ENCODE measurements at places on chromosomes 7 and 10.

- no peak for DNase-seq
Measured at GRCh38 chr7:25759748-25760147, 392.2 kb upstream of the NFE2L3 start.

GRCh38 chr7:77651575-77652162 is 44.6 kb upstream of the RSBN1L start:
- no peak for DNase-seq

- no peak for DNase-seq
Measured at GRCh38 chr10:101833466-101833865, 10.1 kb downstream of the KCNIP2 start.

- DNase-seq, result peak; percentile 23
Measured at GRCh38 chr7:73342645-73343044, 14.7 kb downstream of the FKBP6 start.

- no peak for DNase-seq
Measured at GRCh38 chr10:19054289-19054835, 5.8 kb downstream of the MALRD1 start.

- no peak for DNase-seq
Measured at GRCh38 chr7:4277936-4278335, 404.2 kb upstream of the FOXK1 start.

DNA sequence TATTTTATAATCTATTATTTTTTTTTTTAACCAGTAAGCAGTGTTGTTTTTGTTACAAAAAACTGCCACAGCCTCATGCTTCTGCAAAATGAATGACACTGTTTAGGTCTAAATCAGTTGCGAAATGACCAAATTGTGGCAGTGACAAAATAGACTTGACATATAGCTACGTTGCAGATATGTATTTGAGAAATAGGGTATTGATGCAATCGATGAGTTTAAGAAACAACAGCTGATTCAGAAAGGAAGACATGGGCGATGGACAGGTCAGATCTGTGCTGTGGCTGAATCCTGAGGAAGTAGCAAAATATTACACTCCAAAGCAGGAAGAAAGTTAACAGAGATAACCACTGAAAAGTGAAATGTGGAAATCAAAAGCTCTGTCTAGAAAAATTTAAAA is 89.0 kb upstream of the STEAP4 start:
- no peak for DNase-seq

GRCh38 chr10:93796167-93796566 is 38.4 kb downstream of the LGI1 start:
- no peak for DNase-seq

DNA sequence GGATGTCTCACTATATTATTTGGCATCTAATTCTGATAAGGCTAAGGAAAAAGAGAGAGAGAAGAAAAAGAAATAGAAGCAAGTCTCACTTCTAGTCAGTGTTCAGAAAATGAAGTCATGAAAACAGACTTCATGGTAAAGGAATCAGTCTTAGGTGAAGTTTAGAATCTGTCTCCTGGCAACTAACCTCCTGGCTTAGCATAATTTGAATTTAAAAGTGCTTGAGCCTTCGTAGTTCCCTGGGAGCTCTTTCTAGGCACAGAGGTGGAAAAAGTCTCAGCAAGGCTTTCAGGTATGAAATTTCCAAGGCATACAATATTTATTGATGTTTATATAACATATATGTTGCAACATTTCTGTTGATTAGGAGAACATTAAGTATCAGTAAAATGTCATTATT is 10.4 kb downstream of the CHRM2 start:
- DNase-seq, result no peak

DNA sequence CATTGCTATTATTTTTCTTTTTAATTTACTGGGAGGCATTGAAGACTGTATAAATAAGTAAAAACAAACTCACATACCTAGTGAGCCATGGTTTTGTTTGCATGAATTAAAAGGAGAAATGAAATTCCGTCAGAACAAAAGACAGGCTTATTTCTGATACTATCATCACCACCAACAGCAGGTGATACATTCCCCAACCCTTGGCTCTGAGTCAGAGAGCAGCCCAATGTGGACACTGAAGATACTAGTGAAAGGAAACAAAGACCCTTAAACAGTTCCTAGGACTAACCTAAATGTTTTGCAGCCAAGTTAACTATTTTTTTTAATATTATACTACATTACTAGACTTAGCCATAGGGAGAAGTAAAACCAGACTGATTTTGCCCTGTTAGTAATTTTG is 31.6 kb downstream of the CHRM2 start:
- no peak for DNase-seq

- no peak for DNase-seq
Measured at GRCh38 chr7:94380264-94380663, 14.4 kb upstream of the COL1A2 start.

- DNase-seq, result no peak
Measured at GRCh38 chr7:5282543-5283316, at the start of gene SLC29A4. Gene SLC29A4 (plus strand): TSS chr7:5282943. CDS start chr7:5287817, 4,874 bp downstream.

GRCh38 chr10:110387983-110388686 is 83.4 kb upstream of the SMNDC1 start:
- DNase-seq, result no peak

GRCh38 chr7:99790407-99790806 is 6.4 kb upstream of the CYP3A4 start:
- no peak for DNase-seq

DNA sequence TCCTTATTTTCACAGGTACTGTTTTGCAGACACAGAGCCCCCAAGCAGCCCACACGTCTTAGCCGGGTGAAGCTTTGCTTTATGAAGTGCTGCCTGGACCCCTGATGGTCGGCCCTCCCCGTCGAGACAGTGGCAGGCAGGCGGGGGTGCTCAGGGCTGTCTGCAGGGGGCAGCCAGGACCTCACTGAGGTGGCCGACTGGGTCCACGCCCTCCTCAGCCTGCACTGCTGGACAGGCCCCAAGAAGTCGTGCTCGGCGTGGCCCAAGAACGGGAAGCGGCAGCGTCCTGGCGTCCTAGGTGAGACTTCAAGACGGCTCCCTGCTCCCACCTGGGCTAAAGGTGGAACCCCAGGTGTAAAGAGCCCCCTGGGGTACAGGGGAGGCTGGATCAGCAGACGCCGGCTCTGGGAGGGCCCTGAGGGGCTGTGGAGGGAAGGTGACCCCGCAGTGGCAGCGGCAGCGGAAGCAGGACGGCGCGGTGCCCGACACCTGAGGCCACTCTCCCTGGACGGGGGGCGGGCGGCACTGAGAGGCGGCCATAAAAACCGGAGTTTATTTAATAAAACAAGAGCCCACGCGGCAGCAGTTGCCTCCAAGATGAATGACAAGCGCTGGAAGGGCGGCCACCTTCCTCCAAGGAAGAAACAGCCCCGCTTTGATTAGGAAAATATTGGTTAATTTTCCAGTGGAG is 179.4 kb downstream of the ELFN1 start:
- DNase-seq, result no peak

GRCh38 chr7:81111358-81111757 is 192.5 kb upstream of the SEMA3C start:
- DNase-seq, result peak; percentile 82

- no peak for DNase-seq
Measured at GRCh38 chr7:29843093-29843492, 36.8 kb downstream of the WIPF3 start.

DNA sequence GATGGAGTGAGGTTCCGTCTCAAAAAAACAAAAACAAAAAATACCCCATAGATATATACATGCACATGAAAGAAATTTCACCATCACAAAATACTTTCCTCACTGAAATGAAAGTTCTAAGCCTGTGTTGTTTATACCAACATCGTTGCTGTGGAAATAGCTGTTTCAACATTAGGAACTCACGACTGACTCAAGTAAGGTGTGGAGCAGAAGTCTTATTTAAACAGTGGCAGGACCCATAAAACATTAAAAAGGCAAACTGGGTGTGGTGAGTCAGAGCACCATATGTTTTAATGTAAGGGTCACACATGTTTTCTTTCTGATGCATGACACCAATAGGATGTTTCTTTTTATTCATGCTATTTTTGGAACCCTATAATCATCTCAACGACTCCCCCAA is 48.3 kb downstream of the BAIAP2L1 start:
- DNase-seq, result peak; percentile 68

GRCh38 chr10:59894114-59894513 is 12.2 kb downstream of the CCDC6 start:
- DNase-seq, result no peak

DNA sequence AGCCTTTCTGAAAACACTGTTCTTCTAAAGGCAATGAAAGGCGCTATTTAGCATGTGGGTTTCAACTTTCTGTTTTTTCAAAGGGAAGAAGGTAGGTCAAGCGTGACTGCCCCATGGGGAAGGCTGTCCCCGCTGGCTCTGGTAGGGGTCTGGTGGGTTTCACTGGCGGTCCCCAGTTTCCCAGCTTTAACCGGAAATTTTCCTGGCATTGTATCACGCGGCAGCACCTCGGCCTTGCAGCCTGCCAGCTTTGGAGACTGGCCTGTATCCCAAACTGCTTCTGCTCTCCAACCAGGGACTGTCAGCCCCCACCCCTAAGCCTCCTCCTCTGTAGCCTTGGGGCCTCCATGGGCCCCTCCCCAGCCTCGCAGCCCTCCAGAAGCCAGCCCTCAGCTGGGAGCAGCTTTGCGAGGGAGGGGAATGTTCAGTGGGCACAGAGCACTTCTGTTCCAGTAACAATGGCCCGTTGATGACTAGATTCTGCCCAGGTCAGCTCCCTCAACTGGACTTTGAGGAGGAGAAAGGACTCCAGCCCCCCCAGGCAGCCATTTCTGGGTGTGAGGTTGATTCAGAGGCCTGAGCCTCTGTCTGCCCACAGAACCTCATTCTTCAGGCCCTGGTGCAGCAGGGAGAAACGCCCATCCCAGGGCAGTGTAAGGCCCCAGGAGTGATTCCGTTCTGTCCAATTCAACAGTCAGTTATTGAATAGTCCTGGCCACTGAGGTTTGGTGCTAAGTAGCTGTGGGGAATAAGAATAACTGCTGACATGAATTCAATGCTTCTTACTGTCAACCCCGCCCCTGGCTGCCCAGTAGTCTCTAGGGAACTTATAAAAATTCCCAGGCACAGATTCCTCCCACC is 17.1 kb downstream of the CHST3 start:
- no peak for DNase-seq

DNA sequence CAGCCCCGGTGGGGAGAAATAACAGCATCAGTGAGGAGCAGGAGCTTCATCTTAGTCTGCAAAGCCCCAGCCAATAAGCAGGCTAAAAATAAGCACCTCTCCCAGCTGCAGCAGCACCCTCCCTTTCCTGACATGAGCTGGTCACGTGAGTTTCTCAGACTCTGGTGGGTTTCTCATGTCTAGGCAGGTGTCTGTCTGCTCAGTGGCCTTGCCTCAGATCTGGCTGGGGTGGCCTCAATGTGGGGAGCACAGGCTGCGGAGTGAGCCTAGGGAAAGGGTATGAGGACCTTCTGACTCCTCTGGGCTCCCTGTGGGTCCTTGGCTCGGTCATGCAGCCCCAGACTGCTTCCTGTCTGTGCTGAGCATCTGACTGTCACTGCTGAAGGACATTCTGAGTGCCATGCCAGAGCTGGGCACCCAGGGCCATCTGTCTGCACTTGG is 81.6 kb upstream of the LRRC4 start:
- DNase-seq, result no peak

DNA sequence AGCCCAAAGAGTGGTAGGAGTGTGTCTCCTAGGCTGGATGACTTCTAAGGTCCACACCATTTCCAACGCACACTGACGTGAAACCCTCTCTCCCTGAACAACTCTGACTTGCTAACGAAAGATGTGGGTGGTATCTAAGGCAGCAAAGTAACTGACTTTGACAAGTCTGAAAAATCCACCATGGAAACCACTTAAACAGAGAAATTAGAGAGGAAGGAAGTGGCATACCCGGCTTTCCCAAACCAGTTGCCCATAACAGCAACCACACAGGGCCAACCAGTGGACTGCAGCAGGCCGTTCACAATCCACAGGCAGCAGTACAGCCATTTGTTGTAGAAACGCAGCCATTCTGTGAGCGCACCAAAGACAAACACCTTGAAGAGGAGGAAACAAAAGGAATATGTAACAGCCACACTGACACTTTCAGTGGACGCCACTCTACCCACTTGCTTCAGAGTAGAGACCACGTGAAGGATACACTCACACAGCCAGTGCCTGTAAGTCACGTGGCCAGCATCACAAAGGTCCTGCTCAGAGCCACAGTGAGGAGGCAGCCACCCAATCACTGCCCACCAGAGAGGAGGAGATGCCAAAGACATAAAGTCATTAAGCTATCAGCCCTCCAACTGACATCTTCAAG is 39.8 kb downstream of the SLC37A3 start:
- DNase-seq, result no peak

GRCh38 chr10:76902949-76903348 is 734.7 kb downstream of the KCNMA1 start:
- DNase-seq, result no peak

DNA sequence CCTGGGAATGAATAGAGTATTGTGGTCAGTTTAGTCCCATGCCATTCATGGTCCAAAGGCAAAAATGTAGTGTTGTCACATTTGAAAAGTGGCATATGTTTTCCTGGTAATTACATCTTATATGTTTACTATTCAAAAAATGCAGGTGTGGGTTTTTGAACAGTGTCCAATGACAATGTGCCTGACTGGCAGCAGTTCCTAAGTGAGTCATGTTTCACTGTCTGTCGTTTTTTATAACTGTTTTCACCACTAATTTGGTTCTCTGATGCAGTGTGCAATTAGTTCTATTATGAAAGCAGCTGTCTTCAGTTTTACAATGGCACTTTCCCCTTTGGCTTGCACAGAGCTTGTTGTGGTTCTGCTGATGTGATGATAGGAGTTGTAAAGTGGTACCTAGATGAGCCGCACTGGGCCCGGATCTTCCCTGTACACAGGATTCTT is 162.3 kb downstream of the SEM1 start:
- no peak for DNase-seq

DNA sequence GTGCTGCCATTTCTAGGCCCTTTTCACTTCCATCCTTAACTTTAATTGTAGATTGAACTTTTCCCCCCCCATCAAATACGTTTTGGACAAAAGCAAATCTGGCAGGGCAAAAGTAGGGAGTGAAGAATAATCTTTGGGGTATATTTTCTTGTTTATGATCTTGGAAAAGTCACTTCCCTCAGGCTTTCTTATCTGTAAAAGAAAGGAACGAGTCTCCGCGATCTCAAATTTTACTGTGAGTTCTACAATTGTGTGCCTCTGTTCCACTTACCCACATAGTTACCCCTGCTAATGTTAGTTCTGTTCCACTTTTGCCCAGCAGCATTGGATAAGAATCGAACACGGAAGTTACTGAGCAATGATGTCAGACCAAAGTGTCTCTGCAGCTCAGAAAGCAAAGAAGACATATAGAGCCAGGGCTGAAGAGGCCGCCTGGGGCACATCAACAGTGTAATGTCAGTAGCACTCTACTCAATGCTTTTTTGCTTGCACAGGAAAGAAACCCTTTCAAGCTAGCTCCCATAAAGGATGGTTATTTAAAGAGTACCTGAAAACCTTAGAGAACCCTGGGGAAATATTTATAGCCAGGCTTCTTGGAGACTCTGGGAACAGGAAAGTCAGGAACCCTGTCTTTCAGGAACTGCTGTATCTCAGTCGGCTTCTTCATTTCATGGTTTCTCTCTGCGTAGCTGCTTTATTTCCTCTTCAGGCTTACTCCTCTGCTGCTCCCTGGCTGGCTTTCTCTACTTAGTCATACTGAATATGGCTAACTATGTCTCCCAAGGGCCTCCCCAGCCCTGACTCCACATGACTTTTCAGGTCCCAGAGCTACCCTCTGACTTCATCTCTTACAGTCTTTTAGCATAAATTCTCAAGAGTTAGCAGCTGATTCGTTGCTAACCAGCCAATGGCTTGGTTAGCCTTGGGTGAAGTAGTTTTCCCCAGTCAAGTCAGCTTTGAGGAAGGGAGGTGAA is 123.7 kb upstream of the FAM3C start:
- DNase-seq, result no peak

Measured in fibroblast of skin of left quadriceps (primary cell).